K562 (cell line): ENCODE measurements at places on chromosomes 5 and 9.

GRCh38 chr5:141039061-141039460 is 12.1 kb upstream of the PCDHB1 start:
- DNase-seq, result no peak

DNA sequence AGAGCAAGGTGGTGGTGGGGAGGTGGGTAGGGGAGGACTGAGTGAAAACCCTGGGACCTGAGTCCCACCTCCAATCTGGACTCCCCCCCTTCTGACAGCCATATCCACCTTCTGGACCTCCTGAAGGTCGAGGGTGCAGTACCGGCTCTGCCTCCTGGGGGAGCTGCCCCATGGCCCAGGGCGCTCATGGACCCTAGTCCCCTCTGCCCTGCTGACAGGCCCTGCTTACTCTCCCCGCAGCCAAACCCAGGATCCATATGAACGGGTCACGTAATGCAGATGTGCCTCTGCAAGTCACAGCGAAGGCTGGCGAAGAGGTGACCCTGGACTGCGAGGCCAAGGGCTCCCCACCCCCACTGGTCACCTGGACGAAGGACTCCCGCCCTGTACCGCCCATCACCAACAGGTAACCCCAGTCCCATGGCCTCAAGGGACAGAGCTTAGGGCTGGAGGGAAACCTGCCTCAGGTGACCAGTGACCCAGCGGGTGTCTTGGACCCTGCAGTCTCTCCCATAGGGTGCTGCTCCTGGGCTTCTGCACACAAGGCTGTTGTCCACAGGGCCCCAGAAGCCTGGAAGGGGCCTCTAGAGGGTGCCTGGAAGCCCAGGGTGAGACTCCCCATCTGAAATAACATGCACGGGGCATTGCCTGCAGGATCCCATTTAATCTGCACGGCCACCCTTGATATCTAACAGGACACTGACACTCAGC is 61.7 kb downstream of the HMCN2 start:
- peak; percentile 70 for DNase-seq

- no peak for DNase-seq
Measured at GRCh38 chr5:116681334-116682013, 106.9 kb upstream of the SEMA6A start.

DNA sequence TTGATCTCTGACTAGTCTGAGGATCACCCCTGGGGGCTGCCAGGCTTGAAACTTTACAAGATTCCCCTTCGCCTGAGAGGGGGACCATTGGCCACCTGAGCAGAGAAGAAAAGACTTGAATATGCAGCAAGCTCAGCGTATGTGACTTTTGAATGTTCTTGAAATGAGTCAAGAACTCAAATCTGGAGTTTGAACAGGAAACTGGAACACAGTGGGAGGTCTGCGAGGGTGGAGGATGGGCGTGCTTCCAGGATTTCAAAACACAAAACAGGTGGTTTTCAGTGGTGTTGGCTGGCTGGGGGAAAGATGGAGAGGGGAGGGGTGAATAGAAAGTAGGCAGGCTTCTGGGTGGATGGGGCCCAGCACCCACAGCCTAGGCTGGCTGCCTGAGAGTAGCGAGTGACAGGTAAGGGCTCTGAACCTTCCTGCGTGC is 40.6 kb downstream of the TMEM174 start:
- no peak for DNase-seq

DNA sequence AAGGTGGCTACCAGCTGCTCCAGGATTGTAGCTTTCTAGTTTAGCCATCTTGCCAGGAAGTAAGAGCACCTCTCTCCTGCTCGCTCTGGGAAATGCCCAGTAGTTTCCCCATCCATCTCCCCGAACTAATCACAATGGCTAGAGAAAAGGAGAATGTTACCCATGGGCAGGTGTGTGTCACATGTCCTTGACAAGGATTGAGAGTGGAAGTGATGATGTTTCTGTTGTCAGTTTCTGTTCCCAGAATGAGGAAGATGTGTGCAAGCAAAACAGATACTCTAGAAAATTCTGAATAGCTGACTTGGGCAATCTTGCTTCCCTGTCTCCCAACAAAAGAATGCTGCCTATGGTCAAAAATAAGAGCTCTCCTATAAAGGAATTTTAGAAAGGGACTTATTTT is 429.5 kb downstream of the EBF1 start:
- DNase-seq, result no peak

DNA sequence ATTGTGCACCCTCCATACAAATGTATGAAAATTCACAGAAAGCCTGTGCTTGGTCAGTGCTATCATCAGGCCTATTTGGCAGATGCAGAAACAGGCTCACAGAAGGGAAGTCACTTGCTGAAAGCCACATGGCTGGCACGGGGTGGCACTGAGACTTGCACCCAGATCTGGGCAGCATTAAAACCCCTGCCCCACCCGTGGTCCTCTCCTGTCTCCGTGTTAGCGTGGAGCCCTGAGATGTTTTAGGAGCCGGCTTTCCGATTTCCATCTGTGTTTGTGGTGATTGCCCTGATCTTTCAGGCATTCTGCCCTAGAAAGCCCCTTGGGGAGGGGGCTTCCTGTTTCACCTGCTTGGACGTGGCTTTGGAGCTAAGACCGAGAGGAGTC is 102.2 kb upstream of the IER5L start:
- DNase-seq, result no peak
